Activated naive CD4-positive, alpha-beta T cell (primary cell): ENCODE measurements at places on chromosomes 16 and 17.

- DNase-seq: no peak
Measured at GRCh38 chr17:73278465-73279453, 17.1 kb upstream of the CPSF4L start.

GRCh38 chr17:38602453-38602852, 3.3 kb downstream of the SRCIN1 start:
- DNase-seq: no peak

GRCh38 chr17:6159541-6160231, 89.5 kb downstream of the WSCD1 start:
- no peak for DNase-seq

DNA sequence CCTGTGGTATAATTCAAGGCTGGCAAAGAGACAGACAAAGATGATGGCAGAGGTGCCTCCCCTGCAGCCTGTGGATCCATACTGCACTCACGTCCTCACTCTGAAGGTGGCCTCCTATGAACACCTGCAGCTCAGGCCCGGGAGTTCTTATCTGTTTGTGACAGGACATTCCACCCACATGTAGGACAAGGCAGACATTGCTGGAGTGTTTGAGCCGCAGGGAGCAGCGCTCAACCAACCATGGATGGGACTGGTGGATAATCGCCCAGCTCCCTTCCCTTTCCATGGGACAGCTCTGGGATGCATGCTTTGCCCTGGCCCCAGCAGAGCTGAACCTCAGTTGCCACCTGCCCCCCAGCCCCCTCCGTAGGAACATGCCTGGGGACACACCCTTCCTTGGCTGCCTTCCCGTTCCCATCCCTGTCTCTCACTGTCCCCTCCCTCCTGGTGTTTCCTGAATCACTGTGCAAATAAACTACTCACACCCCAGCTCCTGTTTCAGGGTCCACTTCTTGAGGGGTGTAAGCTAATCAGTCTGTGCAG, 22.2 kb downstream of the ITPRIPL2 start:
- DNase-seq: no peak
